ENCODE measurements at places on chromosomes 13 and 19. TPM values are rescaled to one million over a fixed set of nuclear protein-coding genes. Genes with fewer than 3 reads are reported as not detected.

GRCh38 chr13:32209652-32210051 is 105.5 kb downstream of the ZAR1L start:
- H3K4me1 ChIP-seq, result peaks cover 16% of the 10 kb centered on the region
- H3K36me3 ChIP-seq, result peaks cover 3% of the 10 kb centered on the region
- H3K27ac ChIP-seq, result no peak overlapping the region
- peak; percentile 12 for DNase-seq
- no peak overlapping the region for H3K4me3 ChIP-seq
- no peaks in the 10 kb centered on the region for H3K27me3 ChIP-seq

DNA sequence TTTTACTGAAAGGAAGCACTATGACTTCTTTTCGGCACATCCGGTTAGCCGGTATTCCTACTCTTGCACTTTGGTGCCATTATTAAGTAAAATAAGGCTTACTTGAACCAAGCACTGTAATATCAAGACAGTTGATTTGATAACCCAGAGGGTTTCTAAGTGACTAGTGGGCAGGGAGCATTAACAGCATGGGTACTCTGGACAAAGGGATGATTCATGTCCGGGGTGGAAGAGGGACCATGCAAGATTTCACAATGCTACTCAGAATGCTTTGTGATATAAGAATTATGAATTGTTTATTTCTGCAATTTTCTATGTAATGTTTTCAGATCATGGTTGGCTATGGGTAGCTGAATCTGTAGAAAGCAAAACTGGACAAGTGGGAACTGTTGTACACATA is 282.1 kb downstream of the TDRD3 start:
- no peak overlapping the region for H3K4me3 ChIP-seq
- H3K27ac ChIP-seq, result no peak overlapping the region
- H3K36me3 ChIP-seq, result no peaks in the 10 kb centered on the region

DNA sequence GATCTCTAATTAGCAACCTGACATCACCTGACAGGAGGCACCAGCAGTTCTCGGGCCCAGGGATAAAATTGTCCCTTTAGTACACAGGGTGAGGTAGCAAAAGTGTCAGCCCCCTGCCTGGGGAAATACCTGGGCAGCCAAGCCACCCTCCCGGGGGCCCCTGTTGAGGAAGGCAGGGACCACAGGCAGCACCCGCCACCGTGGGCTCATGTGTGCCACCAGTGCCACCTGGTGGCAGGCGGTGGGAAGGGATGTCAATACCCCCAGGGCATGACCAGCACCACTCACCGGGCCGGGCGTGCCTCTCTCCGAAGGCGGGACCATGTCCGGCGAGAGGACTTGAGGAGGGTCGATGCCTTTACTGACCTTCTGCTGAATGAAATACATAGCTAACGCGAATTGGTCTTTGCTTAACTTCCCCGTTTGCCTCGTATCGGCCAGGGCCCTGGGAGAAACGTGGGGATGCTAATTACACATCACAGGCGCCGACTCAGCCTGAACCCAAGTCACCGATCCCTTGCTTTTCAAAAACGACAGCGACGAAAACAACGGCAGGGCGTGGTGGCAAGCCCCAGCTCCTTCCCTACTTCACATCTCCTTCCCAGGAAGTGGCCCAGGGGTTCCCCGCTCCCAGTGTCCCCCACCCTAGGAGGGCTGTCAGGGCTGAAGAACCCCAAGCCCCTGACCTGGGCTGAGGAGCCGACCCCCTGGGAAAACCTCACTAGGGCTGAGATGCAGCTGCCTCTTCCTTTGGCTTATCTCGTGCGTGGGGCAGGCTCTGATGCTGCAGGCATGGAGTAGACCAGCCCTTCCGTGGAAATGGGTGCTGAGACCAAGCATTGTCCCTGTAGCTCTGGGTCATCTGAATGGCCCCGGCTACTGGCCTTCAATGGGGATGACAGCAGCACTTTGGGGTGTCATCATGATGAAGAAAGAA is 53.8 kb downstream of the EPS15L1 start:
- no peaks in the 10 kb centered on the region for H3K4me1 ChIP-seq
- H3K27me3 ChIP-seq, result no peaks in the 10 kb centered on the region
- H3K36me3 ChIP-seq, result peaks cover 30% of the 10 kb centered on the region
- H3K4me3 ChIP-seq, result no peak overlapping the region
- peak; percentile 38 for DNase-seq
- H3K27ac ChIP-seq, result no peak overlapping the region

DNA sequence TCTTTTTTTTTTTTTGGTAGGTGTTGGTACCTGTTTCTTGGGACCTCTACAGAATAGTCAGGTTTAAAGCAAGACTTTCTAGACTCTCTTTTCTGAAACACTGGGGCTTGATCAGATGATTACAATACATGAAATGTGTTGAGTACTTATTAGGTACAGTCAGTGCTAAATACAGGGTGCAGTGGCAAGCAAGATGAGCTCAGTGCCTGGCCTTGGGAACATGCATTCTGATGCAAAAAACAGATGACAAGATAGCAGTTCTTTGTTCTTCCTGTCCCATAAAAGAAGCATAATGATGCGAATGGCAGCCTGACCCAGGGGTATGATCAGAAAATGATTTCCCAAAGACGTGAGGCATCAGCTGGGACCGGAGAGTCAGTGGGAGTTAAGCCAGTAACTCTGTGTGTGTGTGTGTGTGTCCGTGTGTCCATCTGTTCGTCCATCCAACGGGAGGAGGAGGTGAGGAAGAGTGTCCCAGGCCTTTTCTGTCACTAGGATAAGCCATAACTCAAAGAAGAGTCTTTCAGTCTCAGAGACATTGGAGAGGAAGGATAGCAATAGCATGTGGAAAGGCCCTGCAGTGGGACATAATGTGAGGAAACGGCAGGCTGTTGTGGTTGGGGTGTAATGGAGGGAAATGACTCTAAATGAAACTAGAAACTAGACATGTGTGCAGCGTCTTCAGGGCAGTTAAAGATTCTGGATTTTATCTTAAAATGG is 32.2 kb downstream of the SLAIN1 start:
- no peak overlapping the region for H3K27ac ChIP-seq
- no peaks in the 10 kb centered on the region for H3K36me3 ChIP-seq
- H3K4me1 ChIP-seq, result no peaks in the 10 kb centered on the region
- DNase-seq, result no peak

- H3K36me3 ChIP-seq, result no peaks in the 10 kb centered on the region
- no peaks in the 10 kb centered on the region for H3K27me3 ChIP-seq
- H3K27ac ChIP-seq, result no peak overlapping the region
- no peak for DNase-seq
- H3K4me1 ChIP-seq, result peaks cover 2% of the 10 kb centered on the region
- no peak overlapping the region for H3K4me3 ChIP-seq
Measured at GRCh38 chr13:39483326-39483725, 119.7 kb downstream of the LHFPL6 start.

- no peaks in the 10 kb centered on the region for H3K4me1 ChIP-seq
- H3K27me3 ChIP-seq, result no peaks in the 10 kb centered on the region
- H3K27ac ChIP-seq, result no peak overlapping the region
- peak; percentile 17 for DNase-seq
Measured at GRCh38 chr13:43021926-43022670, 1.3 kb upstream of the DNAJC15 start.

GRCh38 chr19:41708481-41708880 is at the start of gene CEACAM5:
Gene CEACAM5 (plus strand): TSS chr19:41708626. CDS start chr19:41708732, 106 bp downstream.
- H3K4me3 ChIP-seq, result no peak within 1 kb of the TSS
- no peaks in the 10 kb centered on the region for H3K4me1 ChIP-seq
- H3K27me3 ChIP-seq, result no peaks in the 10 kb centered on the region
- no peaks in the 10 kb centered on the region for H3K36me3 ChIP-seq

DNA sequence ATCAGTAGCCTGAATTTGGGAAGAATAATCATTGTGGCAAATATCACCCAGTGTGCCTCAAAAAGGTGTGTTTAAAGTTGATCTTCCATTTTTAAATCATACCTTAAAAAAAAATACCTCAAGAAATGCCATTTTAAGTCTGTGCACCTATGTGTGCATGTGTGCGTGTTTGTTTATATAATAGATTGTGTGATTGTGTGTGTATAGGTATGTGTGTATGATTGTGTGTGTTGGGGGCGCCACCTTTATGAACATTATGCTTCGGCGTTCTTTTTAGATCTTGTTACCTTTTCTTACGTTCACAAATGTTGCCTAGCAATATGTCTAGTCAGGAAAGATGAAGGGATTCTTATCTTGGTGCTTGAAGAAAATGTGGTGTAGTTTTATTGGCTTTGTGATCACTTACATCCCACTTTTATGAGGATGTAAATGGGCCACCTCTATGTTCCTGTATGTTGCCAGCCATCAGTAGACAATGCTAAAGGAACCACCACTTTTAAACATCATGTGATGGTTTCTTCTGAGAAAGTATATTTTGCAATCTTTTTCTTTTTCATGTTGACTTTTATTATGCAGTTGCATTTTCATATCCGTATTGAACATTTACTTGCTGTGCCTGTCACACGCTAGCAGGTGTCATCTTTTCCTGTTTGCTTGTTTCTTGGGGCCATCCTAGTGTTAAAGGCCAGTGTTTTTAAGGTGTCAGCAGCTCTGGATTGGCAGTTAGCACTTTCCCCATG is 2.2 kb upstream of the IRS2 start:
- H3K4me1 ChIP-seq, result no peaks in the 10 kb centered on the region
- H3K27ac ChIP-seq, result no peak overlapping the region
- H3K36me3 ChIP-seq, result no peaks in the 10 kb centered on the region
- no peak overlapping the region for H3K4me3 ChIP-seq
- no peak for DNase-seq

DNA sequence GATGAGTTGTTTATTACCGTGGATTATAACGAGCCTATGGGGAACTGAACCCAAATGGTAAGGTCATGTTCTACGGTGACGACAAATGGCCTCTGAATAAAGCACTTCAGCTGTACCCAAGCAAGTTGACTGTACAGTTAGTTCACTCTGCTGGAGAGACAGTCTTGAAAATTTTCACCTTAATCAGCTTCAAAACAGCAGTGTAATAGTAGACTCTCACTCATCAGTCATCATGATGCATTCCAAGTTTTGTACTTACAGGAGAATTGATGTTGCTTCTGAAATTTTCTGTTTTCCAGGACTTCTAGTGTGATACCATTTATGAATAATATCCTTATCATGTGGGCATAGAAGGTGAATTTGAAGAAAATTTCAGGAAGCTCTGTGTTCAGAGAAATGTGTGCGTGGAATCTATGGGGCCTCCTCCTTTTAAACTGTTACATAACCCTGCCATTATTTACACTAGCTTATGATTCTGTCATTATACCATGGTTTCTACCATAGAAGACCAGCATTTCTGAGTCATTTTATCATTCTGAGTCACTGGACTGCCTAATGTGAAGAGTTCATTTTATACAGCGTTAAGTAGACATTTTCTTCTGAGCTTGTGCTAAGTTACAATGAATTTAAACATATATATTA is 96.9 kb downstream of the WDFY2 start:
- H3K4me1 ChIP-seq, result no peaks in the 10 kb centered on the region
- H3K27me3 ChIP-seq, result no peaks in the 10 kb centered on the region
- H3K27ac ChIP-seq, result no peak overlapping the region
- peak; percentile 63 for DNase-seq
- H3K4me3 ChIP-seq, result no peak overlapping the region

DNA sequence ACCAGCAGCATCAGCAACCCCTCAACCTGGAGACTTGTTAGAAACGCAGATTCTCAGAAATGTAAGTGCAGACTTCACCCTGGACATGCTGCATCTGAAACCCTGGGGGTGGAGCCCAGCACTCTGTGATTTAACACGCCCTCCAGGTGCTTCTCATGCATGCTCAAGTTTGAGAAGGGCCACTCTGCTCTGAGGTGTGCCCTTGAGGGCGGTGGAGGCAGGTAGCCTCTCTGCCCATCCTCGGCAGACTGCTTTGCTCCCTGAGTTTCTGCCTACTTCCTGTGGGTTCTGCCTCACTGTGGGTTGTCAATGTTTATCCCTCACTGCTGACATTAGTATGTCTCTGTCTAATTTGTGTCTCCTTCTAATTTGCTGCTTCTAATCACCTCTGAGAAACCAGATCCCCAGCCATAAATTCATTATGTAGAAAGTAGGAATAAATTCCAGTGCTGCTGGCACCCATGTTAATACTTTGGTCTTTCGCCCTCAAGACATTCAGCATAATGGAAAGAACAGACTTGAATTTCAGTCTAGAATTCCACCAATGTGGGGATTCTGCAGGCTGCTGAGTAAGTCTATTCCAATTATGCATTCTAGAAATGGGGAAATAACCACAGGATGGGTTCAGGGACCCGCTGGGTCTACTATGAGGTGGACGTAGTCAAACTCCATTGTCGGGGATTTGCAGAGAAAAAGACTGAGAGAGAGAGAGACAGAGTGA is 51.3 kb upstream of the CYSLTR2 start:
- no peak overlapping the region for H3K4me3 ChIP-seq
- H3K36me3 ChIP-seq, result no peaks in the 10 kb centered on the region
- H3K4me1 ChIP-seq, result no peaks in the 10 kb centered on the region

DNA sequence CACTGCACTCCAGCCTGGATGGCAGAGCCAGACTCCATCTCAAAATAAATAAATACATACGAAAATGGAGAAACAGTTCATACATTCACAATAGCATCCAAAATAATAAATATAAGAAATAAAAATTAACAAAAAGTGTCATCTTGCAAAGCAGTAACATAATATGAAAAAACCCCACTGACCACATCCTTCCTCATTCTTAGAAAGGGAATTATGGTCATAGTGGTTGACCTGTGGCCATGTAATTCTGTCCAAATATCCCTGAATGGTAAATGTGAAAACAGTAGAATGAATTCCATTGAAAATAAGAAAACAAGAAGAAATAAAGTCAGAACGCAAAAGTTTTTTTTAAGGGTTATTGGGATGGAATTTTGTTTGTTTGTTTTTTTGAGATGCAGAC is 7.0 kb upstream of the CDC42EP5 start:
- no peak for DNase-seq
- no peaks in the 10 kb centered on the region for H3K4me1 ChIP-seq
- H3K4me3 ChIP-seq, result no peak overlapping the region
- H3K27me3 ChIP-seq, result no peaks in the 10 kb centered on the region
- H3K27ac ChIP-seq, result no peak overlapping the region

DNA sequence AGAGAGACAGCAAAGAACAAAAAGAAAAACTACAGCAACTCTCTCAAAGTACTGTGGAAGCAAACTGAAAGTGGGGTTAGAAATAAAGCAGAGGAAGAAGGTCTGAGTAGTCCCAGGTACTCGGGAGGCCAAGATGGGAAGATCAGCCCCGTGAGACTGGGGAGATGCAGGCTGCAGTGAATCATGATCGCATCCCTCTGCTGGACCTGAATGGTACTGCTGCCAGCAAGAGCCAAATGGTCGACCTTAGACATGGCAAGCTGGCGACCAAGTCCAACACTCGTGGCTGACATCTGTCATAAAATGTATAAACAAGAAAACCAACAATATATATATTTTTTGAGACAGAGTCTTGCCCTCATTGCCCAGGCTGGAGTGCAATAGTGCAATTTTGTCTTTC is 33.7 kb upstream of the ZNF724 start:
- no peaks in the 10 kb centered on the region for H3K36me3 ChIP-seq
- peak; percentile 10 for DNase-seq
- H3K4me3 ChIP-seq, result no peak overlapping the region

HS6ST3 gene
- total RNA-seq, result not detected

COX6B1 gene
- 194 TPM for total RNA-seq

PROZ gene
- total RNA-seq, result not detected
